Esophagus mucosa (tissue), 1 donor: ENCODE measurements at places on chromosomes 3 and 15. TPM values are rescaled to one million over a fixed set of nuclear protein-coding genes. Genes with fewer than 3 reads are reported as not detected.
A peak's percentile ranks its signal among the peaks of the same experiment; 100 is the strongest.

The AGBL1 gene
- not detected for total RNA-seq

The SLC2A2 gene
- total RNA-seq, result not detected

The KNG1 gene
- total RNA-seq, result not detected

The STARD9 gene
- total RNA-seq, result 1.2 TPM

The OSTN gene
- total RNA-seq, result not detected

- ATAC-seq, result no peak
Measured at GRCh38 chr3:104832530-104832929, 534.2 kb upstream of the ALCAM start.

DNA sequence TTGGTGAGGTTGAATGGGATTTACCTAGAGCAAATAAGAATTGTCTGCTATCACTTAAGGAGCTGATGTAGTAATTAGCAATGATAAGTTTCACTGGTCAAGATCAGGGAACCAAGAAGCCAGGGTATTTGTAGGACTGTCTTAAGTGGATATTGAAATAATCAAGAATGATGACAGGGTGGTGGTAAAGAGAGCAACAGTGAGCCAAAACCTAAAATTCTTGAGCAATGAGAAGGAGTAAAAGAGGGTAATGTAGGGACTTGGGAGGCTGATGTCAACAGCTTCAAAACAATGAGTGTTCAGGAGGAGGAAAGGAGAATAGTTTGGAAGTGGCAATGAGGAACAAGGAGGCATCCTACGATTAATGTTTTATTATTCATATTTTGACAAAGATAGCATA is 31.5 kb upstream of the SLC2A2 start:
- no peak for ATAC-seq

DNA sequence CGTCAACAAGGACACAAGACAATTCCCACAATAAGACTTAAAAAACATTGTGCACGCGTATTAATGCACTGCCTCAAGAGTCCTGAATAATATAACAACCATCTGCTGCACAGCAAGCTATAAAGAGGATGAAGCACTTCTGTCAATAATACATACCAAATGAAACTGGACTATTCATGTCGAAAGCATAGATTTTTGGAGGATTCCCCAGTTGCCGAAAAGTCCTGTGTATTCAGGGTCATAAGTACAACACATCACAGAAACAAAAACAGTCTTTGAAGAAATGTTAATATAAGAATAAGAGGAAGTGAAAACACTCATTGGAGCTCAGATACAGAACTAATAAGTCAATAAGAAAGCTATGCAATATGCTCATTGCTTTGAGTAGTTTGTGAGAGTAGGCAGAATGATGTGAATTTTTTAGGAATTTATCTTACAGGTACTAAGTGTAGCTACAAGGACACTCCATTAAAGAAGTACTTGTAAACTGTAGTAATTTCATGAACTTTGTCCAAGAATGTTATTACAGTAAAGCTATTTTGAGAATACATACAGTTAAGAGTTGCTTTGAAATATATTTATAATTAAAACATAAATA is 31.6 kb downstream of the CBLB start:
- no peak for ATAC-seq

- ATAC-seq, result peak; percentile 61
Measured at GRCh38 chr3:58000306-58001085, 7.7 kb upstream of the FLNB start.

- no peak for ATAC-seq
Measured at GRCh38 chr3:148816427-148816826, 11.2 kb upstream of the CPB1 start.

GRCh38 chr3:189305412-189305811 is 133.6 kb downstream of the TPRG1 start:
- no peak for ATAC-seq

GRCh38 chr3:20141851-20142250 is 44.2 kb downstream of the SGO1 start:
- ATAC-seq, result no peak

GRCh38 chr3:166484470-166484869 is 647.2 kb upstream of the BCHE start:
- ATAC-seq, result no peak

DNA sequence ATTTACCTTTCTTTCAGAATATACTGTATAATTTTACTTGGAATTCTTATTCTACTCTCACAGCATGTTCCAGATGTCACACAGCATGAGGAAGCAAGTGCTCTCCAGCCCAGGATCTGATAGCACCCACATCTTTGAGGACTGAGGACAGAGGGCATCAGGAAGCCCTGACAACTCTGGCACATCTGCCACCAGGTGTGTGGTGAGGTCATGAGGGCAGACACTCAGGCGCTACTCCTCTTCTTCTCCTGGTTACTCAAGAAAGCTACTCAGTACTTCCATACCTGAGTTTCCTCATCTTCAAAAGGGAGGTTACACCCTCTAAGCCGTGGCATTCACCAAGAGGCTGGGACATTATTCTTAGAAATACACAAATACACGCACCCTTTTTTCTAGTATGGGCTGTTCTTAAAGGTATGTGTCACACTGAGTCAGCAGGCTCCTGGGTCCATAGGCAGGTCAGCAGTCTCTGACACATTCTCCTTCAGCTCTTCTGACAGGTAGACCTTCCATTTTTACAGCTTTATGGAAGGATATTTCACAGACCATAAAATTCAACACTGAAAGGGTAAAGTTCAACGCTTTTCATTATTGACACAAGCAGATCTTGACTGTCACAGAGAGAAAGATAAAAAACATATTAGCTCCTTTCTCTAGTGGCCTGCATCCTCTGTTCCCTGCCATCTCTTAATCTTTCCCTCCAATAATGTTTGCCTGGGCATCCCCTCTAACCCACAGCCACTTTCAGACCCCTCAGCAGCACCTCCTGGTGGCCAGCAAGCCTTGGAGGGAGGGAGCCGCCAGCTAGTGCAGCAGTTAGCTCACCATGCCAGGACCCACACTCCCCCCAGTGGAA is 103.2 kb upstream of the TJP1 start:
- peak; percentile 97 for ATAC-seq

- no peak for ATAC-seq
Measured at GRCh38 chr3:52458770-52459545, 3.6 kb downstream of the NISCH start.

- ATAC-seq, result no peak
Measured at GRCh38 chr15:75533945-75534344, 45.2 kb downstream of the PTPN9 start.

- ATAC-seq, result no peak
Measured at GRCh38 chr3:50271314-50271936, 2.5 kb downstream of the SEMA3B start.

DNA sequence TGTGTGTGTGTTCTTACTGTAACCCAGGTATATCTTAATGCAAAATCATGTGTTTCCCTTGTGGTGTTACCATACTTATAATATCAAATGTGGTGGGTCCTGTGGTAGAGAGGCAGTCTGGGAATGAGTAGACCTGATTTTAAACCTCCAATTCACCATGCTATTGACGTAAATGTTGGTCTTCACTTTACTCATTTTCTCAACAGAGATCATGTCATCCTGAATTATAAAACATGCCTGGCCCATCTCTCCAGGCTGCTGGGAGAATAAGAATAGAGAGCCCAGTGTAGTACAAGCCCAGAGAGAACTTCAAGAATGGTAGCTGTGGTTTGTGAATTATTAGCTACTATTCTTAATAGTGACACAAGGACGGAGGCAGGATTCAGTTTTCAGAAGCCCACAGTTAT is 88.1 kb downstream of the MBNL1 start:
- ATAC-seq, result no peak
